ENCODE measurements at places on chromosomes 2 and 18. TPM values are rescaled to one million over a fixed set of nuclear protein-coding genes. Genes with fewer than 3 reads are reported as not detected.

LOXL3 gene
- not detected for total RNA-seq

NRP2 gene
- total RNA-seq = 58.6 TPM

ALK gene
- total RNA-seq = not detected

EPB41L3 gene
- 28.8 TPM for total RNA-seq

CHRNG gene
- not detected for total RNA-seq

HAAO gene
- total RNA-seq = 10.5 TPM

FKBP7 gene
- 0.92 TPM for total RNA-seq

DLGAP1 gene
- 0.09 TPM for total RNA-seq

MEP1B gene
- total RNA-seq = not detected

CWC22 gene
- total RNA-seq = 16.5 TPM

- H3K27me3 ChIP-seq = no peaks in the 10 kb centered on the region
- no peak overlapping the region for H3K4me3 ChIP-seq
- no peaks in the 10 kb centered on the region for H3K36me3 ChIP-seq
- H3K27ac ChIP-seq = no peak overlapping the region
- no peak for DNase-seq
Measured at GRCh38 chr2:8615252-8615575, 66.6 kb upstream of the ID2 start.

DNA sequence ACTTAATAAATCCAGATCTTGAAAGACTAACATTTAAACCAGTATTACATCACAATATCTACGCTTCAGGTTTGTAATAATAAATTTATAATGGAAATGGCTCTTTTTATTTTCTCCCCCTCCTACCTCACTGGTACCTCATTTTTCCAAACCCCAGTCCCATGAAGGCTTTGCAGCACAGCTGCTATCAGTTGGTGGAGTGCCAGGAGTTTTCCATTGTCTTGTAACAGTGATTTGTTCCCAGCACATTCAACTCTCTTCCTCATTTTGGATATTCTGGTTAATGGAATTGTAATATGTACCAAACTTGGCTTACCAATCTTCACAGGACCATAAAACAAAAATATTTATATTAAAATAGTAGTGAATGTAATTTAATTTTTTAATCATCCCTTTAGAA lies 91.2 kb downstream of the VRK2 start:
- H3K4me1 ChIP-seq = peaks cover 3% of the 10 kb centered on the region
- H3K4me3 ChIP-seq = no peak overlapping the region
- no peaks in the 10 kb centered on the region for H3K27me3 ChIP-seq
- no peak overlapping the region for H3K27ac ChIP-seq
- DNase-seq = no peak
- peaks cover 49% of the 10 kb centered on the region for H3K36me3 ChIP-seq

DNA sequence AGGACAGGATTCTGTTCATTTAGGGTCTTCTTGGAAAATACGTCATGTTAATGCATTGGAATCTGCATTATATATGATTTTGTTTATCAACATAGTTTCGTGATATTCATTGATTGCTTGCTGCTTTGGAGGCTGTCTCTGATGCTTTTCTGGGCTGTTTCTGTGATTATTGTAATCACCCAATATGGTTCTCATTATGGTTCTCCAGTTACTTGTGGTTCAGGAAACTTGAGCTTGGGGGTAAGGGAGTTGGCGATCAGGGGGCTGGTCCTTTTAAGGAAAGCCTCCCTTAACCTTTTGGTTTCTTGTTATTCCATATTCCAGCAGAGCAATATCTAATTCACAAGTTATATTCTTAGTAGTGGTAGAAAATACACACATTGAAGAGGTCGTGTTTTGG lies 17.4 kb upstream of the STON1 start:
- no peak overlapping the region for H3K4me3 ChIP-seq
- no peak overlapping the region for H3K27ac ChIP-seq
- no peak for DNase-seq
- no peaks in the 10 kb centered on the region for H3K27me3 ChIP-seq
- peaks cover 5% of the 10 kb centered on the region for H3K4me1 ChIP-seq

- DNase-seq = no peak
- H3K27ac ChIP-seq = no peak overlapping the region
- no peaks in the 10 kb centered on the region for H3K36me3 ChIP-seq
- no peaks in the 10 kb centered on the region for H3K27me3 ChIP-seq
Measured at GRCh38 chr2:114534116-114535084, 92.0 kb downstream of the DPP10 start.

DNA sequence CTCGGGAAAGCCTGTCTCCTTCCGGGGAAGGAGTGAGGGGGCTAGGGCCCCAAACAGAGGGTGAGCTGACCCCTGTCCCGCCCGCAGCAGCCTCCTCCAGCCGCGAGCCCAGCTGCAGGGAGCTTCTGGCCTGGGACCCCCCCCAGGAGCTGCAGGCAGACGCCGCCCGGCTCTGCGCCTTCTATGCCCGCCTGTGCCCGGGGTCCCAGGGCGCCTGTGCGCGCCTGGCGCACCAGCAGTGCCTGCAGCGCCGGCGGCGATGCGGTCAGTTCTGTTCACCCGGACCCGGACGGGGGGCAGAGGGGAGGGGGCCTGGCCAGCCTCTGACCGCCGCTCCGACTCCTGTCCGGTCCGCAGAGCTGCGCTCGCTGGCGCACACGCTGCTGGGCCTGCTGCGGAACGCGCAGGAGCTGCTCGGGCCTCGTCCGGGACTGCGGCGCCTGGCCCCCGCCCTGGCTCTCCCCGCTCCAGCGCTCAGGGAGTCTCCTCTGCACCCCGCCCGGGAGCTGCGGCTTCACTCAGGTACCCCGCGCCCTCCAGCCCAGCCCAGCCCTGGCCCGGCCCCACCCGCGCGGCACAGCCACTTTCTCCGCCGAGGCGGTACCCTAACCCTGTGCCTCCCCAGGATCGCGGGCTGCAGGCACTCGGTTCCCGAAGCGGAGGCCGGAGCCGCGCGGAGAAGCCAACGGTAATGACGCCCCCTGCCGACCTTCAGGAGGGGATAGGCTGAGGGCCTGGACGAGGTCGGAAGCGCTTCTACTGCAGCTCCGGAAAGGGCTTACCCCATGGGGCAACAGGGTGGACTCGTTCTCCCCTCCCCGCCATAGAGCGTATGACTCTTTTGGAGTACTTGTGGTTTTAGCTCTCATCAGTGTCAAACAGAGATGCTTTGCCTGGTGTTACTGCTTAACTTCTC lies 2.0 kb upstream of the CHRND start:
- peaks cover 26% of the 10 kb centered on the region for H3K4me1 ChIP-seq
- peaks cover 19% of the 10 kb centered on the region for H3K27me3 ChIP-seq
- H3K27ac ChIP-seq = no peak overlapping the region
- DNase-seq = no peak

DNA sequence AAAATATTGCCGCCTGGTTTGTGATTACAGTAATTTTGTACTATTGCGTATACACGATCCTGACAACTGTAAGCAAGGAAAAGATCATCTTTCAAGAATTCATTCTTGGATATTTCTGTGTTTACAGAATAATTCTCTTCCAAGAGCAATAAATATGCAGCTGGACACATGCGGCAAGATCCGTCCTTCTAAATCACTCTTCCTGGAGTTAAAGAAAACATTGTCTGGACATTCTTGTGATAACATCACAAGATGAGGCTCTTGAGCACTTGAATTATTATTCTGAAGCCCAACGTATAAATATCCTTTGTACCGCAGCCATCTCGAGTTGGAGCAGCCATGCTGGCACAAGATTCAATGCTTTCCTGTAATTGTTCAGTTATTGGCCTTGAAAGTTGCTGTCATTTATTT lies 9.9 kb downstream of the FHL2 start:
- peaks cover 38% of the 10 kb centered on the region for H3K36me3 ChIP-seq
- no peaks in the 10 kb centered on the region for H3K27me3 ChIP-seq
- no peak for DNase-seq
- H3K27ac ChIP-seq = no peak overlapping the region
- H3K4me1 ChIP-seq = peaks cover 91% of the 10 kb centered on the region

DNA sequence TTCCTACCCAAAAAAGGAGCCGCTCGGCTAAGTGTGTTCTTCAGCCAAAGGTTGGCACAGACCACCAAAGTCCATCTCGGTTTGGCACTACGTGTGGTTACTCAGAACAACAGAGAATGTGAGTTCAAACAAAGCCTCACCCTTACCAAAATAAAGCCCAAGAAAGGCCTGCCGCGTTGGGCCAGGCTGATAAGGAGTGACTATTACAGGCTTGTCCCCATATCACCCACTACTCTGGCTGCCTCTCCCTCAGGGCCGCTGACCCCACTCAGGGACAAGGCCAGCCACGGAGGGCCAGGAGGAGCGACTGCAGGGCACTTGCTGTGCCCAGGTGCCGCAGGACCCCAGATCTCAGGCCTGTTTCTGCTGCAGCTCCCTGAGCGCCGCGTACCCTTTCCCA lies 13.8 kb downstream of the HS1BP3 start:
- DNase-seq = no peak
- peaks cover 63% of the 10 kb centered on the region for H3K4me1 ChIP-seq
- peak overlapping the region; percentile 86 for H3K27ac ChIP-seq
- H3K4me3 ChIP-seq = no peak overlapping the region
- H3K36me3 ChIP-seq = peaks cover 9% of the 10 kb centered on the region

- no peak for DNase-seq
- H3K27me3 ChIP-seq = no peaks in the 10 kb centered on the region
- peaks cover 11% of the 10 kb centered on the region for H3K4me1 ChIP-seq
- no peaks in the 10 kb centered on the region for H3K36me3 ChIP-seq
- no peak overlapping the region for H3K4me3 ChIP-seq
Measured at GRCh38 chr2:46747297-46747818, 168.2 kb downstream of the MCFD2 start.

GRCh38 chr2:45816272-45816671 lies 164.8 kb downstream of the PRKCE start:
- no peak overlapping the region for H3K27ac ChIP-seq
- no peaks in the 10 kb centered on the region for H3K4me1 ChIP-seq
- no peaks in the 10 kb centered on the region for H3K36me3 ChIP-seq

- DNase-seq = no peak
- H3K27ac ChIP-seq = no peak overlapping the region
- no peaks in the 10 kb centered on the region for H3K4me1 ChIP-seq
- no peaks in the 10 kb centered on the region for H3K27me3 ChIP-seq
- H3K36me3 ChIP-seq = no peaks in the 10 kb centered on the region
- no peak overlapping the region for H3K4me3 ChIP-seq
Measured at GRCh38 chr2:24642351-24642750, 150.8 kb downstream of the PTRHD1 start.

- no peaks in the 10 kb centered on the region for H3K4me1 ChIP-seq
- no peaks in the 10 kb centered on the region for H3K36me3 ChIP-seq
- H3K27ac ChIP-seq = peak overlapping the region; percentile 29
- no peak for DNase-seq
Measured at GRCh38 chr2:97728091-97728731, 14.8 kb downstream of the ZAP70 start.

GRCh38 chr2:29420999-29421782 lies 306.0 kb downstream of the CLIP4 start:
- no peaks in the 10 kb centered on the region for H3K4me1 ChIP-seq
- no peak for DNase-seq
- no peak overlapping the region for H3K27ac ChIP-seq
- H3K36me3 ChIP-seq = no peaks in the 10 kb centered on the region
- no peak overlapping the region for H3K4me3 ChIP-seq

GRCh38 chr18:51168960-51169662 lies 28.4 kb downstream of the MEX3C start:
- no peak overlapping the region for H3K4me3 ChIP-seq
- DNase-seq = no peak
- H3K27ac ChIP-seq = no peak overlapping the region
- H3K4me1 ChIP-seq = no peaks in the 10 kb centered on the region

GRCh38 chr2:140627136-140627535 lies 1503.7 kb downstream of the LRP1B start:
- no peak overlapping the region for H3K4me3 ChIP-seq
- no peak overlapping the region for H3K27ac ChIP-seq
- no peaks in the 10 kb centered on the region for H3K27me3 ChIP-seq
- DNase-seq = no peak

DNA sequence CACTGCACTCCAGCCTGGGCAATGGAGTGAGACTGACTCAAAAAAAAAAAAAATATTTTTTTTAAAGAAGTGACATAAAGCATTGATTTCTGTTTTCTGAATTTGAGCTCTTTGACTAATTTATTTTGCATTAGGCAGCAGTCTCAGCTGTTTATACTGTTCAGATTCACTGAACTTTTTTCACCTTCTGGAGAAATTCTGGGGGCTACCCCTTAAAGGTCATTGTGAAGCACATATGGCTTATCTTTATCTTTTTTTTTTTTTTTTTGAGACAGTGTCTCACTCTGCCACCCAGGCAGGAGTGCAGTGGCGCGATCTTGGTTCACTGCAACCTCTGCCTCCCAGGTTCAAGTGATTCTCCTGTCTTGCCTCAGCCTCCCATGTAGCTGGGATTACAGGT lies 12.9 kb downstream of the PHLPP1 start:
- H3K27ac ChIP-seq = no peak overlapping the region
- no peaks in the 10 kb centered on the region for H3K27me3 ChIP-seq
- no peaks in the 10 kb centered on the region for H3K4me1 ChIP-seq
- H3K4me3 ChIP-seq = no peak overlapping the region

DNA sequence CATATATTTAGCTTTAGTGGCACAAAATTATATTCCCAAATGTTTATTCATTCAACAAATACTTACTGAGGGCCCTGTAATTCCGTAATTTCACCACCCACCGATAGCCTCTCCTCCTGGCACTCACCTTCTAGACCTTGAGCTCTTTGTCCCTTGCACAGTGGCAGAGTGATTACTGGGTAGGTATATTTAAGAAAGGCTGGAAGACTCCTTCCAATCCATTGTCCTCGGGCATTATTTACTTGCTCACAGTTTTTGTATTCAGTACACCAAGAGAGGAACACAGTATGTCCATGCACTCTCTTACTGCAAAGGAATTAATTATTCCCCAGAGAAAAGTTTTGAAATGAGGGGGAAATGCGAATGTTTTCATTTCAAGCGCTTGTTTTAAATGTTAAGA lies 1.1 kb upstream of the CDCA7 start:
- no peaks in the 10 kb centered on the region for H3K36me3 ChIP-seq
- H3K4me1 ChIP-seq = peaks cover 20% of the 10 kb centered on the region
- no peak overlapping the region for H3K4me3 ChIP-seq
- DNase-seq = no peak

DNA sequence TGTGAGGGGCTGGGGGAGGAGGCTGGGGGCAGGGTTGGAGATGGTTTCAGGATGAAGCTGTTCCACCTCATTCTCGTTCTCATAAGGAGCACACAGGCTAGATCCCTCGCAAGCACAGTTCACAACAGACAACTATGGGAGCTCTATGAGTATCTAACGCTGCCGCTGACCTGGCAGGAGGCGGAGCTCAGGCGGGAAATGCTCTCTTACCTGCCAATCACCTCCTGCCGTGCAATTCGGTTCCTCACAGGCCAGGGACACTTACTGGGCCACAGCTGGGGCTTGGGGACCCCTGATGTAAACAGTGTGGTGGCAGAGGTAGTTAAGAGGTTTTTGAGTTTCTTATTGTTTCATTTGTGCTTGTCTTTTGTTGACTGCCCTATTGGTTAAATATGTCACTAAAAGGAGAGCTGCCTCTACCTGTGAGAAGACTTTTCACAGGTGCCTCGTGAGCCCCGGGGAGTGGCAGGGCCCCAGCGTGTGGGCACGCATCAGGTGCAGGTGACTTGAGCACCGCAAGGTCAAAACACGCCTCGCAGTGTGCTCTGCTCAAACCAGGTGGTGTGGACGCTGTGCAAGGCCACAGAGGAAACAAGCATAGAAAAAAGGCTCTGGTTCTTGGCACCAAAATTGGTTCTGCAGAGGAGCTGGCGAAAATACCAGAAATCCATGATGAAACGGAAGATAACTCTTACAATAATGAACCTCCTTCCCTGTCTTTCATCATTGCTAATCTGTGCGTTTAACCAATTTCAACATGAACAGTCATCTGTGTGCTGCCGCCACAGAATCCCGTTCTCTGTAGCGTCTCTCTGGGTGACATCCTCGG lies 10.2 kb downstream of the MLPH start:
- no peak overlapping the region for H3K4me3 ChIP-seq
- H3K4me1 ChIP-seq = no peaks in the 10 kb centered on the region
- no peak for DNase-seq
- no peaks in the 10 kb centered on the region for H3K27me3 ChIP-seq

- no peak overlapping the region for H3K27ac ChIP-seq
- DNase-seq = no peak
- H3K36me3 ChIP-seq = no peaks in the 10 kb centered on the region
Measured at GRCh38 chr2:240392948-240393830, 42.3 kb upstream of the GPC1 start.
